NCI-H2029 treated with DMSO at 0.1 percent for 48 hours (cell line): ENCODE measurements at places on chromosomes 1 and 21.

- no peak for DNase-seq
Observed at GRCh38 chr1:109531826-109532364, 7.8 kb upstream of the GPR61 start.

DNA sequence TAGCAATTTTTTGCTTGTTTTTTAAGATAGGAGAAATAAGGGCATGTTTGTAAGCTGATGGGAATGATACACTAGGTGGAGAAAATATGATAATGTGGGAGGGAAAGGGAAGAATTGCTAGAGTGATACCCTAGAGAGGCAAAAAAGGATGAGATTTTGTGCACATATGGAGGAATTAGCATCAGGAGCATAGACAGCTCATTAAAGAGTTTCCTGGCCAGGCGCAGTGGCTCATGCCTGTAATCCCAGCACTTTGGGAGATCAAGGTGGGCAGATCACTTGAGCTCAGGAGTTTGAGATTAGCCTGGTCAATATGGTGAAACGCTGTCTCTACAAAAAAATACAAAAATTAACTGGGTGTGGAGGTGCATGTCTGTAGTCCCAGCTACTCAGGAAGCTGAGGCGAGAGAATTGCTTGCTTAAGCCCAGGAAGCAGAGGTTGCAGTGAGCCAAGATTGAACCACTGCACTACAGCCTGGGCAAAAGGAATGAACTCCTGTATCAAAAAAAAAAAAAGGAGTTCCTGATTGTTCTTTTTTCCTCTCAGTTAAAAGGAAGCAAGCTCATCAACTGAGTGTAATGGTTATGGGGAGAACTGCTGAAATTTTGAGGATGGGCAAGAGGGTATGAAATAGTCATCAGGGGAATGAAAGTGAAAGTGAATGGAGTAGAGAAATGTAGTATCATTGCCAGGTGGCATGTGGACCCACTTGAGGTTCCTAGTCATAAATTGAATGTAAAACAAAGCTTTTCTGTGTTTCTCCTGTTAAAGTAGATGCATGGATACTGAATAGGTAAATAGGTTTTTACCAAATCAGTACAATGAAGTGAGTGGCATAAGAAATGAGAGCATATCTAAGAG lies 35.5 kb downstream of the SH3GLB1 start:
- DNase-seq = peak; percentile 67

DNA sequence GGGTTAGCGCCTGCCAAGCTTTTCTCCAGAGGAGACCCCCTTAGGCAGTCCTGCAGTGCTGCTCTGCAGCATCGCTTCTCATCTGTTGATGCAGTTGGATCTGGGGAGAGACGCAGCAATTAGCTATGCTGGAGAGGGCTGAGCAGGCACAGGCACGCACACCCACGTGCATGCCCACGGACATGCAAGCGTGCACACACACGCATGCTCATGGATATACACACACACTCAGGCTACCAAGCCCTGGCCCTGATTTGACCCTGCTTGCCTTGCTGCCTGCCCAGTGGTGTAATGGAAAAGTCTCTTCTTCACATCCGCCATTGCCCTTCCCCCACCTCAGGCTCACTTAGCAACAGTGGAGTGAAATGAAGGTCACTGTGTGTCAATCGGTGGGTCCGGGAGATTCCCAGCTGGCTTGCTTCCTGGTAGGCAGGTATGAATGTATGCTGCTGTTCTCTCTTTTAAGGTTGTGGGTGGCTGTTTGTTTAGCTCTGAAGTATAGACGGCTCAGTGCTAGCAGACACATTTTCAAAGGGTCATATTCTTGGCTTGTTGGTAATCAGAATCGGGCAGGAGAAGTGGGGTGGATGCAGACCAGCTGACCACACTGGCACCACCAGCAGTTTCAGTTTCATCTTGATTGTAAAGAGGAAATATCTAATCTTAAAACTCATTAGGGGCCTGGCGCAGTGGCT lies 9.5 kb downstream of the ATP1B1 start:
- peak; percentile 17 for DNase-seq

GRCh38 chr1:154148807-154149206 lies 6.1 kb downstream of the NUP210L start:
- no peak for DNase-seq

GRCh38 chr21:38470755-38471154 lies 27.5 kb downstream of the ERG start:
- no peak for DNase-seq

DNA sequence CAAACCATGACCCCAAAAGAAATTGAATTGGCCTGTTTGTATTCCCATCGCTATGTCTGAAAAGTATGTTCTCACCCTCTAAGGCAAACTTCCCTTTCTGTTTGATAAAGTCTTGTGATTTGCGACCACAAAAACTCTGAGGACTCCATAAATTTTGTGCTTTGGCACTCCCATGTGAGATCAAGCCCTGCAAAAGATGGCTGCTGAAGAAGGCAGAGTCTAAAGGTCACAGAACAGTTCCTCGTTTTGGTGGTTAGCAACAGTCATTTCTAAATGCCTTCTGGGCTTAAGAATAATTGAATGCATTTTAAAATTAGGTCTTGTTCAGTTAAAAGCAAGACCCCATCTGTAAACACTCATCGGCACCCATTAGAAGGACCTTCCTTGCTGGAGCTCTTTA lies 441.6 kb downstream of the OMA1 start:
- no peak for DNase-seq

- DNase-seq = no peak
Observed at GRCh38 chr1:100387209-100387608, 34.9 kb downstream of the CDC14A start.

- no peak for DNase-seq
Observed at GRCh38 chr1:36343651-36344394, 20.4 kb upstream of the EVA1B start.

GRCh38 chr1:7574121-7575040 lies 196.7 kb upstream of the VAMP3 start:
- peak; percentile 33 for DNase-seq

DNA sequence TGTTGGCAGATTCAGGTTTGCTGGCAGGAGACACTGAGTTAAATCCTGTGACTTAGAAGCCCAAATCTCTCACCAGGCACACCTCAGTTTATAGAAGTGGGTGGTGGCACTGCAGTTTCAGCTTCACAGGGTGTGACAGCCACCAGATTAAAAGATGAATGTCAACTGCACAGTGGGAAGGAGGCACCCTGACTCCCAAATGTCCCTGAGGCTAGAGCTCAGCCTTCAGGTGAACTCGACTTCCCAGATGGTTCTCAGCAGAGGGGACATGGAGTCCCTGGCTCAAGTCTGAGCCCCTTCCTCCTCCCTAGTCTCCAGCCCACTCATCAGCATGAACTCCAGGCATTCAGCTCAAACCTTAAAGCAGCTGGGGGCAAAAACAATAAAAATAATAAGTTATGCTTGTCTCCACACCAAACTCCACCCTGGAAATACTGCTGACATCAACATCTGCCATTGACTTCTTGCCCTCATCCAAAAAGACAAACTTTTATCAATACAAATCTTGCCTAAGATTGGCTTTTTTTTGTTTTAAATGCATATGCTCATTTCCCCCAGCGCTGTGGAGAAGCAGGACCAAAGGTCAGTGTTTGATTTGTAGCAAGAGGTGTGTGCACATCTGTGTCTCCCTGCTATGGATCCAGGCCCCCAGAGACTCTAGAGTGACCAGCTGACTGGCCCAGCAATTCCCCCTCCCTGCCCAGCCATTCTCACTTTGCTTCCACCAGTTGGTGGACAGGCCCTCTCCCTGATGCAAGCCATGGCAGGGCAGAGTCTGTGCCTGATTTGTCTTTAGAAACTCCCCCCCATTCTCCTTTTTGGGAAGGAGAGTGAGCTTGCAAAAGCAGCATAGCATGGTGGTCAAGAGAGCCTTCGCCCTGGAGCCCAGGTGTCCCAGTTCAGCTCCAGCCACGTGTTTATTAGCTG lies 18.5 kb upstream of the S100A7 start:
- no peak for DNase-seq

DNA sequence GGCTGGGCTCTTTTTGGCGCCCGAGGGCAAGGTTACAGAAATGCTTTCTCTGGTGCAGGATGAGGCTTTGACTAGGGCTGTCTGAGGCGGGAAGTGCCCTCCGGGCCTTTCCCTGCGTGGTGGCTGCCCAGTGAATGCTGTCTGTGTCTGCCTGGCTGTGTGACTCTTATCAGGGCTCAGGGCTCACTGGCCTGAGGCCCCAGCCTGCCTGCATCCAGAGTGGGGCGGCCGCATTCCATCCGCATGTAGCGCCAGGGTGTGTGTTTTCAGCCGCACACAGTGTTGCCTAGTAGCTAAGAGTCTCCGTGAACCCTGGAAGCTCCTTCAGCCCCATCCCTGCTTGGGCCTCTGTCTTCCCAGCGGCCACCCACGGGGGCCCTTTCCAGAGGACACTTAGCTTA lies 59.1 kb downstream of the FAAP20 start:
- DNase-seq = no peak
